T-cell (primary cell): ENCODE measurements at places on chromosomes 3 and 15.

GRCh38 chr3:69590111-69590510 lies 149.2 kb upstream of the MITF start:
- DNase-seq = no peak

DNA sequence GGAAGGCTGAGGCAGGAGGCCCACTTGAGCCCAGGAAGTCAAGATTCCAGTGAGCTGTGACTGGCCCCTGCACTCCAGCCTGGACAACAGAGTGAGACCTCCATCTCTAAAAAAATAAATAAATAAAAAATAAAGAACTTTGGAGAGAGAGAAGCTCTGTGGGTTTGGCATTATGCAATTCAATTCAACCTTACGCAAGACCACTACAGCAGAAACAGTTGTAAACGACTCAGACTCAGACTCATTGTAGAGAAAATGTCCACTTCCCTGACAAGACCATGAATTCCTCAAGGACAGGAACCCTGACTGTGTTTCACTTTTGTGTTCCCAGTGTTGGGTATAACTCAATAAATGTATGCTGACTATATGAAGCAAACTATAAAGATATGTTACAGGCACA lies 90.3 kb upstream of the C3orf80 start:
- no peak for DNase-seq

- no peak for DNase-seq
Observed at GRCh38 chr15:68439506-68439905, 7.5 kb upstream of the ITGA11 start.

DNA sequence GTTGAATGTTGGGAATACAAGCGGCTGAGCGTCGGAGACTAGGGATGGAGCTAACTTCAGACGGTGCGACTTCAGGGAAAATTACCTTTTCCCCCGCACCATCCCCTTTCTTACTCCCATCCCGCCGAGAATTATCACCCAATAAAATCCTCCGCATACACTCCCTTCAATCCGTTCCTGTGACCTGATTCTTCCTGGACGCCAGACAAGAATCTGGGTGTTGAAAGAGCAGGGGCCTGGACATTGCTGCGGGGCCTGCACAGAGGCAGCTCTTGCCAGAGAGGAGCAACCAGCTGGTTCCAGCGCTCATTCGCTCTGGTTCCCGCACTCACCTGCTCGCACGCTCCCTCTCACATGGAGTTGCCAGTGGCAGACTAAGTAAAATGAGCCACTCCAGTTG lies 241.9 kb downstream of the ALCAM start:
- DNase-seq = no peak

DNA sequence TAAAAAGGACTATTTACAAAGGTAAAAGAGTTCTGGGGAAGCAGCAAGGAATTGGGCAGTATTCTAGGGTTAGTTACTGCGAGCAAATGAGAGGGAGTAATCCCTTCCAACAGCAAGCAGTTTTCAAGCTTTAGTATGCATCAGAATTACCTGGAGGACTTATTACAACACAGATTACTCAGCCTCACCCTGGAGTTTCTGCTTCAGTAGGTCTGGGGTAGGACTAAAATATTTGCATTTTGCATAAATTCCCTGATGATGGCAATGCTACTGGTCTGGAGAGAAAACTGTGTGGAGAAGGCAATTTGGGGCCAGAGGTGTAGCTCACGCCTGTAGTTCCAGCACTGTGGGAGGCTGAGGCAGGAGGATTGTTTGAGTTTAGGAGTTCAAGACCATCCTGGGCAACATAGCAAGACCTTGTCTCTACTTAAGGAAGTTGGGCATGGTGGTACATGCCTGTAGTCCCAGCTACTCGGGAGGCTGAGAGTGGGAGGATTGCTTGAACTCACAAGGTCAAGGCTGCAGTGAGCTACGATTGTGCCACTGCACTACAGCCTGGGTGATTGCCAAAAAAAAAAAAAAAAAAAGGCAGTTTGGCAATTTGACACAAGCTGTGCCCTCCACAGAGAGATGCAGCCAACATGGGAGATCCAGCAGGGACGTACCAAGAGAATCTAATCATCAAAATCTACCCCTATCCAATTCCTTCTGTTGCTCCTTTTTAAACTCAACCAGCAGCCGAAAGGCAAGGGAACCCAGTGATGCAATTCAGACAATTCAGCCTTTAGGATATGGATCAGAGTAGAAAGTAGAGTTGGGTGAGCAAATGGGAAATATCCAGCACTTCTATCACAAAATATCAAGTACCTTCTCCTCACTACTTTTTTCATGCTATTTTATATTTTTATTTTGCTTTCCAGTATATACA lies 27.1 kb upstream of the AP4E1 start:
- no peak for DNase-seq

- DNase-seq = no peak
Observed at GRCh38 chr3:121821421-121822199, 13.2 kb downstream of the IQCB1 start.

DNA sequence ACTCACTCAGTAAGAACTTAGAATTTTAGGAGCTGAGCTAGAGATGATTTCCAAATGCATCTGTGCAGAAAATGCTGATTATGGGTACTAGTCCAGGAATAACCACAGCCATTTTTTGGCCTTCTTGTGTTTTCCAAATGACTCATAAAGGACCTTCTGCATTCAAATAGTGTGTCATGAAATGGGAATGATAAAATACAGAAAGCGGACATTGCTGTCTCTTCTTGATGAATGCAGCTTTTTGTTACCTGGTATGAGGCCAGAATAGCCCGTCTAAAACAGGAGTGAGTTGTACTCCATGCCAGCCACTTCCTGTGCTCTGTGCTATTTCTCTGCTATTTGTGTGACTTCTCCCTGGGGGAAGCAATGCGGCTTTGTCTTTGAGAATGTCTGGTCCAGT lies 20.5 kb upstream of the FRMD5 start:
- no peak for DNase-seq

GRCh38 chr15:63456258-63456657 lies 48.1 kb upstream of the USP3 start:
- DNase-seq = no peak

DNA sequence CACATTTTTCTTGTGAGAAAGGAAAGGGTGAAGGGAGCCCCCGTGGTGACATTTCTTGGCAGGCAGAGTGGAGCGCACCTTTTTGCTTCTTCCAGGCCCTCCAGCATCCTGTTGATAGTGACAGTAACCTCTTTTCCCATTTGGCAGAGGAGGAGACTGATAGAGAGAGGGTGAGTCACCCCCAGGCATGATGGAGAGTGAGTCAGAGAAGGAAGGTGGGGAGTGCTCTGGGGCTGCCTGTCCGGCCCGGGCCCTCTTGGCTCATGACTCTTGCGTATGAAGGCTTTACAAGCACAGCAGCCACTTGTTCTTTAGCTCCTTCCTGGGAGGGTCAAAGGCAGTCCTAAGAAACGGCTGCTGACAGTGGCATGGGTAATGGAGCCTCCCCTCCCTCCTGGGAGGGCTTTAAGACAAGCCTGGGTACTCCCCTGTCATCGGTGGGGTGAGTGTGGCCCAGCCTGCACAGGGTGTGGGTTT lies 16.0 kb downstream of the ANKRD63 start:
- DNase-seq = no peak

GRCh38 chr3:185942907-185943759 lies 5.3 kb upstream of the TRA2B start:
- peak; percentile 80 for DNase-seq

GRCh38 chr3:20130106-20130505 lies 55.9 kb downstream of the SGO1 start:
- no peak for DNase-seq

GRCh38 chr15:101000271-101000681 lies 81.1 kb downstream of the LRRK1 start:
- no peak for DNase-seq

DNA sequence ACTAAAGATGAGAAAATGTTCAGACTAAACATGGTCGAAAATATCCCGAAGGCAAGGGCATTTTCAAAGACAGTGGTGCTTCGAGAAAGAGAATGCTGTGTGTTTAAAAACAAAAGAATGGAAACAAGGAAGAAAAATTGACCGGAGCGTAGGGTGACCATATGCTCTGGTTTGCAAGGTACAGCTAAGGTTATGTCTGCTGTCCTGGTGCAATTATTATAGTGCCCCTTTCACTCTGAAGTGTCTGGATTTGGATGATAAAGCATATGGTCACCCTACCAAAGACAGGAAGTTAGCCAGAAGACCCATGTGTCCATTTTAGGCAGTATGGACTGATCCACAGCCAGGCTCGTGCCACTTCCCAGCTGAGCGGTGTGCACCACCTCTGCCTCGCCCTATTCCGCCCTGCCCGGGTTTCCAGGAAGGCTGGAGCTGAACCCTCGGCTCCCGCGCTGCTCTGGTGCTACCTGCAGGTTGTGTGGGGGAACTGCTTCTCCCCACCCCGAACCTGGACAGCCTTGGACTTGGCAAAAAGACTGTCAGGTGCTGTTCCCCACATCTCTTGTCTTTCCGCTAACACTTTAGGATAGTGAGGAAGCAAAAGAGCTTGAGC lies 25.2 kb downstream of the GOLGA6D start:
- DNase-seq = no peak

DNA sequence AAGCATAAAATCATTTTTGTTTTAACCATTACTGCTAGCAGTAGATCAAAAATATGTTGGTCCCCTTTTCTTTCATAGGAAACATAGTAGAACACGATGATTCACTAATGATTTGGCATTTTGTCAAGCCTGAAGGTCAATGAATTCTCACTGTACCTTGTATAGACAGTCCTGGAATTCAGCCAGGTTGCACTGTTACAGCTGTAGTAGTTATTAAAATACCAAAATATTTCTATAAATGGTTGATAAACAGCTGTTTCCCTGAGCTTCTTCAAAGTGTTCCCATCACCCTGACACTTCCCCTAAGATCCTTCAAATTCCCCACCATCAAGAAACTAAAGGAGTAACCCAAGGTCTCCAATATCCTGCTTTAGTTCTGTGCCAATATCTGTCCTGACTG lies 200.9 kb downstream of the ATP8B4 start:
- DNase-seq = no peak

DNA sequence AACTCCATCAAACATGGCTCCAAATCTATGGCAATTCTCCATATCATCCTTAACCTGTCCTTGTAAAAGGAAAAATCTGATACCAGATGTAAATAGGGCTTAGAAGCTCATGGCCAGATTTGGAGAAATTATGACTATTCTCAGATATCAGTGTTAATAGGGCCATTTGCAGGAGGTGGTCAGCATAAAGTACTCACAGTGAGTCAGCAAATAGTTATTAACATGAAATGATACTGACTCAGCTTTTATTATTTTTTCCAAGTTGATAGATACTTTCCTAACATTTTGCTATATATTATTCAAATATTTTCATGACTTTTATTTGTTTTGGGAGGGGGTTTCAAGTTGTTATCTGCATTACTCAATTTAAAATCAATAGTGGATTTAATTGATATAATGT lies 255.8 kb downstream of the MFSD1 start:
- DNase-seq = no peak

DNA sequence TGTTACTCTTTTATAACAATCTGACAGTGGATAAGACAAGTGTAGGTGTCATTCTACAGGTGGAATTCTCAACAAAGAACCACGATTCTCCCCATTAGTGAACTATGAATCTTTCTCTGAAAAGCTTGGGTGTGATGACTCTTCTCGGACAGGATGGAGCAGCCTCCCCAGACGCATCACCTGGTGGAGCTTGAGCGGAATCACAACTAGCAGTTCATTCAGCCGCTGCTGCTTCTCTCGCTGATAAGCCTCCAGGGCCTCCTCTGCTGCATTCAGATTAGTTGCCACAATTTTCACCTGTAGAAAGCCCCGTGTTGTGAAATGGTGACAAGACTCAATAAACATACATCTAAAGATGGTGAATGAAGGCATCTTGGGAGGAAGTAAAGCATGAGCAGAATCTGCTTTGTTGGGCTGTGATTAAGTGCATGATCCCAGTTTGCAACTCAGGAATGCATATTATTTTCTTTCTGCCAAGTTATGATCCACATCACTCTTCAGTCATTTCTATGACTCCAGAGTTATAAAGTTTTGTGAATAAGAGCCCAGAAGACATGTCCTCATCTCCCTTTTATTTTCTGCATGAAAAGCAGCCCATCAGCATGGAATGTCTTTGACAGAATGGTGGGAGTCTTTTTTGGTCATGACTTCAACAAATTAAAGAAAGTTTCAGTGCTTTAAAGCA lies 93.6 kb downstream of the BOC start:
- no peak for DNase-seq

GRCh38 chr3:111326144-111326995 lies 215.6 kb upstream of the CD96 start:
- no peak for DNase-seq

- DNase-seq = no peak
Observed at GRCh38 chr3:155018621-155019330, 61.3 kb upstream of the MME start.

DNA sequence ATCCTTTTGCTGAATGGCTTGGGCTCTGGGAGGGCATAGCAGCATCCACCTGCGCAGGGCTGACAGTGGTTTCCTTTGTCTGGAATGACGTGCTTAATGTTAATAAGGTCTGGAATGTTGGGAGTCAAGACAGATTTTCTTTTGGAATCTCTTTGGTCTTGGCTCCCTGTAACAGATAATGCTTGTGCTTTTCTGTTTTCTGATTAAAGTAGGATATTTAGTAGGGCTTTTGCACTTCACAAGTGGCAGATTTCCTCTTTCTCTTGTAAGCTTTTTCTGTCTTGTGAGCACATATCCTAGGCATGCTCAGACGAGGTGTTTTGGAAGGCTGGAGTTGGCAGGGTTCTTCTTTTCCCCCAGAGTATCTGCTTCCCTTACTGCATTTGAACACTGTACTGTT lies 189.6 kb downstream of the GHSR start:
- DNase-seq = no peak

DNA sequence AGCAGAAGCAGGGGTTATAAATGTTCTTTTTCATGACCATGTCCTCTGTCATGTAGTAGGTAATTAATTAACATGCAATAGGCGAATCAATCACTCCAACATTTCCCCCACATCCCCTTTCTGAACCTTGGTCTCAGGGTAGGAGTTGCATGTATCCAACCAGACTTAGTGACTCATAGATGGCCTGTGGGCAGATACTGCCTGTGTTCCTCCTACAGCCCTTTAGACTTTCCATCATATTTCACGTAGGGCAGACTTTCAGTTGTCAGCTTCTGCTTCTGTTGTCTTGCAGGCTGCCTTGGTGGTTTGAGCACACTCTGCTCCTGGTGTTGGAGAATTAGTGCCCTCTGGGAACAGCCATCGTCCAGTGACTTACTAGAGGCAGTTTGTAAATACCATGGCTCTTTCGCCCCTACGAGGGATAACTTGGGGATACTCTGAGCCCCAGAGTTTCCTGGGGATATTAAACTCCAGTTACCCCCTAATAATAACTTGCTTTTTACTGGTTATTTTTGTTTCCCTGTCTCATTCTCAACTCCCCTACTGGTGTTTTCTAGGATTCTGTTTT lies 244.4 kb downstream of the EDEM1 start:
- no peak for DNase-seq

DNA sequence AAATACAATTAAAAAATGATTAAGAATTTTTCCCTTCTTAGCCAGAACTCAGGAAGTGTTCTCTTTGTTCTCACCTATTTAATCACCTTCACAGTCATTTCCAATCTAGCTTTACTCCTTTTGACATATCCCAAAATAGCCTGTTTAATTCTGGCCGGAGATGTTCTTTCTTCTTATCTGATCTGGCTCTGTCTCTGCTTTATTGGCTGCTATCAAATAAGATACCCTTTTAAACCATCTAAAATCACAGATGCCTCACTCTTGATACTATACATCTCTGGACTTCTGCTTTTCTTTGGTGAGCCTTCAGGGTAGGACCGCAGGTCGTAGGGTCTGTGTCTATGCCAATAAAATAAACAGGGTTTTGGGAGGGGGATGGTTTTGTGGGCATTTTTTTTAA lies 319.2 kb upstream of the SEMA6D start:
- no peak for DNase-seq
